ENCODE measurements at places on chromosomes 4 and X.

- no peak for DNase-seq
Measured at GRCh38 chr4:53019485-53020382, 157.6 kb downstream of the RASL11B start.

GRCh38 chr4:154462081-154462810 is 29.4 kb downstream of the DCHS2 start:
- DNase-seq: no peak

GRCh38 chrX:145190801-145191389 is 56.4 kb upstream of the SPANXN1 start:
- DNase-seq: no peak

DNA sequence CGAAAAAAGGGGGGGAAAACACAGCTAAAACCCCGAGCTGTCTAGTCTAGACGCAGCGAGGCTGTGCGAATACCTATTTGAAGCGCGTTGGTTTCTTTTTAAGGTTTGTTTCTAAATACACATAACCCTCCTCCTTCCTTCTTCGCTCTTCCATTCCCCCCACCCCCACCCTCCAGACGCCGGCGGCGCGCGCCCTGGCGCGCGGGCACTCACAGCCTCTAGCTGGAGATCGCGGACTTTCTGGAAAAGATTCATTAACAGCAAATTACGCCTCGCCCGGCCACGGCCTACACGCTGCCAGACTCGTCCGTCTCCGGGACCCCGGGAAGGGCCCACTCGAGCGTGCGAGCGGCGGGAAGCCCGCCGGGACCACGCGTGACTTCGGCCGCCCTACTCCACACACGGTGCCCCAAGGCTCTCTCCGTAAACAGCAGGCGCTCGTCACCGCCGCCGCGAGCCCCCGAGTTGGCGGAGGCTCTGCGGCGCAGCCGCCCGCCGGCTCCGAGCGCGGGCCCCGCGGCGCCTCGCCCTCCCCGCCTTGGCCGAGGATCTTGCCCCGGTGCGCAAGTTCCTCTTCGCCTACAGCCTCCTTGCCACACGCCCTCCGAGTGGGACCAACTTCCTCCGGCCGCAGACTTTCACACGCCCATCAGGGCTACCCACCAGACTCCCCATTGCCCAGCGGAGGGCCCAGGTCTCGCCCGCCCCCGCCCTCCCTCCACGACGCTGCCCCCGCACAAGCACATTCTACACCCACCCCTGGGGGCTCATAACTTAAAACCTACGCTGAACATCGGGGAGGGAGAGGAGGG is 2.0 kb downstream of the BCOR start:
- no peak for DNase-seq

GRCh38 chrX:107775734-107776511 is at the start of gene TSC22D3:
TSC22D3 (minus strand) TSS chrX:107775787; CDS start chrX:107775419, 368 bp downstream.
- peak; percentile 22 for DNase-seq

All from stimulated activated CD4-positive, alpha-beta T cell treated with anti-CD3 and anti-CD28 coated beads, Interleukin-2, amount 100 ng/mL, for 4 hours (primary cell).